Breast epithelium (tissue), 4 donors: ENCODE measurements at places on chromosomes 11 and 22. TPM values are rescaled to one million over a fixed set of nuclear protein-coding genes. Genes with fewer than 3 reads are reported as not detected.

Gene UBQLNL
- 1.1 TPM for total RNA-seq

Gene TLCD5
- total RNA-seq, result 6.9 TPM

Gene FGF3
- total RNA-seq, result not detected

Gene TSGA10IP
- not detected for total RNA-seq

Gene WDR74
- total RNA-seq, result 48.7 TPM

Gene KCNK4
- not detected for total RNA-seq

Gene MUC6
- total RNA-seq, result 1.9 TPM

Gene MYBPC3
- not detected for total RNA-seq

Gene DMC1
- total RNA-seq, result 2.9 TPM

Gene ZBTB16
- 358 TPM for total RNA-seq

Gene MS4A2
- total RNA-seq, result 0.66 TPM

Gene GTPBP1
- total RNA-seq, result 32.3 TPM

Gene RASL10A
- 4.7 TPM for total RNA-seq

Gene MAJIN
- total RNA-seq, result not detected

Gene CSRP3
- total RNA-seq, result not detected

Gene FGF4
- total RNA-seq, result not detected

Gene SLC5A1
- 5.3 TPM for total RNA-seq

Gene MAPK8IP2
- total RNA-seq, result 2.2 TPM

Gene CCDC116
- not detected for total RNA-seq

Gene CD248
- 17.3 TPM for total RNA-seq

Gene RAG1
- total RNA-seq, result 1.5 TPM

Gene OR51G1
- not detected for total RNA-seq

Gene RAG2
- not detected for total RNA-seq

Gene SMC1B
- total RNA-seq, result not detected

Gene SLC22A12
- total RNA-seq, result not detected

Gene OPCML
- not detected for total RNA-seq

Gene CCDC34
- total RNA-seq, result 2.2 TPM

Gene PTGDR2
- 0.16 TPM for total RNA-seq

Gene TBX1
- total RNA-seq, result 0.96 TPM

Gene SEPTIN3
- total RNA-seq, result 0.16 TPM

Gene SYCE3
- total RNA-seq, result not detected

Gene MN1
- 2.0 TPM for total RNA-seq

Gene CWC15
- 42.9 TPM for total RNA-seq

Gene IL18
- 21.0 TPM for total RNA-seq

Gene LDHAL6A
- total RNA-seq, result not detected

Gene TUT1
- total RNA-seq, result 12.1 TPM
